ENCODE measurements at places on chromosomes 12 and 14.
A peak's percentile ranks its signal among the peaks of the same experiment; 100 is the strongest.

DNA sequence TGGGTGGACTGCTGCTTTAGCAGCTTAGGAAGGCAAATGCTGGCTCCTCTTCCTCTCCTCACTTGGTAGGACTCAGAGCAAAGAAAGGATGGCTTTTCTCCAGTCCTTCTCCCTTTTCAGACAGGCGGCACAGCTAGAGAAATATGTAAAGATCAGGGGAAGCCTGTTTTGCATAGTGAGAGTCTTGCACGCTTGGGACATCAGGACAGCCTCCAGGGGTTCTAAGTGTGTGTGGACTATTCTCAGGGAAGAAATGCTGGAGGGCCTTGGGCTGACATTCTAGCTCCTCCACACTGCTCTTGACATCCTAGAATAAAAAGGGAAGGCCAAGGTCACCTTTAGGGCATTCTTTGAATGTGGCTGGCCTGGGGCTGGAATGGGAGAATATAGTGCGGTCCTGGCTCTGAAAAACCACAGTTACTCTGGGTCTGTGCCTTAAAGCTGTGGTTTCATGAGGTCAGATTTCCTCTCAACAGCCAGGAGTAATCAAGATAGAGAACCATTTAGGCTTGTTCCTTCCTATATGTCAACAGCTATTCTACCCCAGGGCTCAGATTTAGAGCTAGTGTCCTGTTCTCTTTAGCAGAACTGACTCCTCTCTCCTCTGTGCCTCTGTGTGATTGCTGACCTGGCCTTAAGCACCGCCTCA is 24.3 kb downstream of the CMA1 start:
- no peak for DNase-seq

DNA sequence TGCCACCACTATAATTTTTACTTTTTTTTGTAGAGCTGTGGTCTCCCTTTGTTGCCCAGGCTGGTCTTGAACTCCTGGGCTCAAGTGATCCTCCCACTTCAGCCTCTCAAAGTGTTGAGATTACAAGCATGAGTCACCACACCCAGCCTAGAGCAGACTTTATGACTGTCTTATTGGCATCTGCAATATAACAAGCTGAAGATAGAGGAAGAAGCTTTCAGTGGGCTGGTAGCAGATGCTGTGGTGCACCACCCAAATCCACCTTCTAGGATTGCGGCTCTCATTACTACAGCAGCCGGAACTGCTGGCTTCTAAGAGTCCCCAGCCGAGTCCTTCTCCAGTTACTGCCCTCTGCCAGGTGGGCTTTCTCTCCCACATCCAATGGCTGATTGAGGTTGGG is 7.6 kb upstream of the STK38L start:
- DNase-seq: no peak

DNA sequence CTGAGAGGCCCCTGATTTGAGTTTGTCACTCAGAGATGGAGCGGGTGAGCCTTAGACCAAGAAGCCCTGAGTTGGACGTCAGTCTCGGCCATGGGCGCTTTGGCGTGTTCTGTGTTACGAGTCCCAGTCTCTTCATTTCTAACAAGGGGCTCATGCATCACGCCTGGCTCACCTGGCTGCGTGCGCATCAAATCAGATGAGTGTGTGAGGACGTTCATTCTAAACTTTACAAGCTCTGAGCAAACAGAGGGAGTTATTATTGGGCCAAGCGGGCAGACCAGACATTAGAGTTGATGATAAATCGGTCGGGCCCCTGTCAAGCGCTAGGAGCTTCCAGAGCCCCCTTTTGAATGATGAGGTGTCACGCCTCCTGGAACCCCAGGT is 117.2 kb downstream of the CALM1 start:
- peak; percentile 54 for DNase-seq

DNA sequence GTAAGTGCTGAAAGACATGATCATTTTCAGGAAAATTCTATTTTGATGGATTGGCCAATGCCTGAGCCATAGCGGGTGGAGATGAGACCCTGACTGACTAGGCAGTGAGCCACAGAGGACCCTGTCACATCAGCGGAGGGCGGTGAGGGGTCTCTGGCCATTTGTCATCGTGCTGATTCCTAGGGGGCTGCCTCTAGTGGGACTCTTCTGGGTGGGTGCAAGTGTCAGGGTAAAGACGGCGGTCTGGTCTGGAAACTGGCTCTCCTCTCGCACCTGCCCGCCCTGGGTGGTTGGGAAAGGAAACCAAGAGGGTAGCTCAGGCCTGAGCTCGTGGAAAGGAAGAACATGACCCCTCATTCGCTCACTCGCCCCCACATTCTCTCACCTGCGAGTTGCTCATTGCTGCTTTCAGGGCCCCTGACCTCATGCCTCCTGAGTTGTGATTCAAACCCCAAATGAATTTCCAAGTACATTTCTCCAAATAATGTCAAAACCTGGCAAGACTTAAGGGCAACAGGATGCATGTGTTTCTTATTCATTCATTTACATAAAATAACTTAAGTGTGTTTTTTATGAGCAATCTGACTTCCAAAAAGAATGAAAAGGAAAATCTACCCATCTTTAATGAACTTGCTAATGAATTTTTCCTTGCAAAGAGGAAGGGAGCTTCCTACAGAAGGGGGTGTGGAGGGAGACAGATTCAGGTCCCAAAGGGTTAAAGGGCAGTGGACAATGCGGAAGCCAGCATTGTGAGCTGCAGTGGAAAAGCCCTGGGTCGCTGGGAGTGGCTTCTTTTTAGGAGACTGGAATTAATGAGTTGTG is 12.8 kb downstream of the MEG3 start:
- no peak for DNase-seq

GRCh38 chr12:107415834-107416233 is 269.8 kb upstream of the PWP1 start:
- no peak for DNase-seq

DNA sequence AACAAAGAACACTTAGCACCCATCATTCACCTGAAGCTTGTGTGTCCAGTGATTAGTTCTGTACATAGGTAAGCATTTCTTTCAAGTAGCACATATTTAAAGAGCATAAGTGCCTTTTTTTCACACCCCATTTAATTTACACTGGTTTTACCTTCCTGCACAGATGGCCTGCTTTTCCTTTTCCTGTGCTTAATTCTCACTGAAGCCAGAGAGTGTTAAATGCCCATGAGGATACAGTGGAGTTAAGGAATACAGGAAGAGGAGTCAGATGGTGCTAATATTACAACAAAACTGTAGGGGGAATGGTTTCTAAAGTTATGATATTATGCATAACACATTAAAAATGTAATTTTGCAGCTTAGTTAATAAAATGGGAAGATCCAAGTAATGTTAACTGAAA is 31.0 kb upstream of the SLC38A1 start:
- no peak for DNase-seq

GRCh38 chr12:12686925-12687324 is 9.1 kb downstream of the GPR19 start:
- DNase-seq: no peak

DNA sequence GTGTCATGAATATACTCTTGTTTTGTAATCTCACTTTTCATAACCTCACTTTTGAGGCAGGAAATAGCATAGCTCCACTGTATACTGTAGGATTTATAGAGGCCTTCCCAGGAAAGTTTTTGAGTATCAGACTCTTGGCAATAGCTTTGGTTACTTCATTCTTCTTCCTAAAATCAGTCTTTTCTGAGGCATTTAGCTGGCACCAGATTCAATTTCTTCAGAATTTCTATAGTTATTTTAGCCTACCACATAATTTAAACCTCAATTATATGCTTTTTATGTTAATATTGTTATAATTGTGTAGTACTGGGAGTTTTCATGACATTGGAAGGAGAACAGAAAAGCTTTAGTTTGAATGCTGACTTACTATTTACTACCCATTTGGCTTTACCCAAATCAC is 322.3 kb upstream of the FAR2 start:
- DNase-seq: no peak

- DNase-seq: no peak
These were observed 15.7 kb downstream of the NR1H4 start for GRCh38 chr12:100489251-100489820.

DNA sequence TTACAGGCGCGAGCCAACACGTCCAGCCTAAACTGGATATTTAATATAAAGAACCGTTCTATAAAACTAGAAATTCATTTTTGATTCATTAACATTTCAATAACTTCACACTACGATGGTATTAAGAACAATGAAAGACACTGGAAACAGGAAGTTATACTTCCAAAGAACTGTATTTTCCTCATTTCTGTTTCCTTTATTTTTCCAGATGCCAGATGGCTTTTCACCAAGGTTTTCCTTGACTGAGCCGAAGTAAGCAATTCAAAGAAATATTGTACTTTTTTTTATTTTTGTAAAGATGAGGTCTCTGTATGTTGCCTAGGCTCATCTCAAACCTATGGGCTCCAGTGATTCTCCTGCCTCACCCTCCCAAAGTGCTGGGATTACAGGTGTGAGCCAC is 28.2 kb downstream of the EEA1 start:
- no peak for DNase-seq

DNA sequence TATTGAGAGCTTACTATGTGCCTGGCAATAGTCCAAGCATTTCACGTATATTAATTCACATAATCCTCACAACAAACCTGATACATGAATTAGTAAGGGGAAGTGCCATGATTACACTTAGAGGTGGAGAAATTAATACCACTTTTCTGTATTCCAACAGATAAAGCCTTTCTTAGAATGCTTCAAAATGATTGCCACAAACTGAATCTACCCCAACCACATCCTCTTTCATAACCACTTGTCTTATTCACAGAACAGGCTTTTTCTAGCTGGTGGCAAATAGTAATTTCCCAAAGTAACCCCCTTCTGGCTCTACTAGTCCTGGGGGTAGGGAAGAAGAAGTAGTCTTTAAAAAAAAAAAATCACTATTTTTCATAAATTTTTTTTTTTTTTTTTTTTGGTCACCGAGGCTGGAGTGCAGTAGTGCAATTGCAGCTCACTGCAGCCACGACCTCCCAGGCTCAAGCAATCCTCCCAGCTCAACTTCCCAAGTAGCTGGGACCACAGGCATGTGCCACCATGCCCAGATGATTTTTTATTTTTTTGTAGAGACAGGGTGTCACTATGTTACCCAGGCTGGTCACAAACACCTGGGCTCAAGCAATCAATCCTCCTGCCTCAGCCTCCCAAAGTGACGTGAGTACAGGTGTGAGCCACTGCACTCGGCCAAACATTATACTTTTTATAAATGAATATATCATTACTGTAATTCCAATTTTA is 59.0 kb upstream of the ARID2 start:
- no peak for DNase-seq

GRCh38 chr12:105357162-105357691 is 26.7 kb downstream of the C12orf75 start:
- no peak for DNase-seq

DNA sequence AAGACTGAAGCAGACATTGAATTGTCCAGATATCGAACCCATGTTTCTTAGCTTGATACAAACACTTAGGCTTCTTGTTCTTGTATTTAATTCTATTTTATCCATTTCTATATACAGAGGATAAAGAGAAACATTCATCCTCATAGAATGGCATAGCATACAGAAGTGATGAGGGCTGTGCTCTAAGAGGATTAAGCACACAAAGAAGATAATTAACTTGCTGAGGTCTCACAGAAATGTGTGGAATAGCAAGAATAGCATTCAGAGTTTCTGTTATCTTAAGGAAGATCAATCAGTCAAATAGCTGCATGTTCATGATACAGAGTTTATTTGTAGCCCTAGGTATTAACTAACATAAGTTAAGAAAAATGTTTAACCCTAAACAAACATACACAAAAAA is 27.3 kb upstream of the STRAP start:
- DNase-seq: no peak

GRCh38 chr14:58815161-58815701 is 177.5 kb downstream of the DACT1 start:
- no peak for DNase-seq

DNA sequence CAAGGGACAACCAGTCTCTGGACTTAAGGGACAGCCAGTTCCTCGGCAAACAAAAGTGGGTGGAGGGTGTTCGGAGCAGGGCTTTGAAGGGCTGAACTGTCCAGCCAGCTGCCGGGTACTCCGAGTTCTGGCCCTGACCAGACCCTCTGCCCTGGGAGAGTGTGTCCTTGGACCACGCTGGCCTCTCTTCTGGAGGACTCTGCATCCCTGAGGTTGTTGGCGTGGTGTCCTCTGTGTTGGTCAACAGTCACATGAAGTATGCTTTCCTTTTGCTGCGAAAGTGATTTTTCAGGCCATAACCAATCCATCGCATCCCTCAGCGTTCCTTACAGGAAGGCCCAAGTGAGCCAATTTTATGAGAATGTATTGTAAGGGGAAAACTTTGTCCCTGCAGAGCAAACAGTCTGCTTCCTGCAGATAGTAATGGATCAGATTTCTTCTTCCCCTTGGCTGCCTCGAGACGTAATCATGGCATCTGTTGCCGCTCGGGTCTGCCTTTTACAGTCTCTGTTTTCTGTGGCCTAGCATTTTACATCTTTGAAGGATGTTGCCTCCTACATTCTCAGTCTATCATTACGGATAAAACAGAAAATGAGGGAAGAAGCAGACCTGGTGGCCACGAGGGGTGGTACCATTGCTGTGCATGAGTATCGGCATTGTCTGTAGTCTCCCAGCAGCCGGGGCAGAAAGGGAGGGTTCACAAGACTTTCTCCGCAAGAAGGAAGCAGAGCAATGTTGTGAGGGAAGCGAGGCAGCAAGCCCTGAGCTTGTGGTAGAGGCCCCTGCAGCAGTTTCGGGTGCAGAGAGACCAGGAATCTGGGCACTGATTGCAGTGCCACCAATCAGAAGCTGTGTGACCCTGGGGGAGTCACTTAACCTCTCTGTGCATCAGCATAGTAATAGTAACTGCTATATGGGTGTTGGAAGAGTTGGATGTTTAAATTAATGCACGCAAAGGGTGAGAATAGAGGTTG is 47.4 kb downstream of the SMIM41 start:
- DNase-seq: peak; percentile 4

- no peak for DNase-seq
These were observed 1.0 kb downstream of the KLHL33 start for GRCh38 chr14:20434701-20435581.

DNA sequence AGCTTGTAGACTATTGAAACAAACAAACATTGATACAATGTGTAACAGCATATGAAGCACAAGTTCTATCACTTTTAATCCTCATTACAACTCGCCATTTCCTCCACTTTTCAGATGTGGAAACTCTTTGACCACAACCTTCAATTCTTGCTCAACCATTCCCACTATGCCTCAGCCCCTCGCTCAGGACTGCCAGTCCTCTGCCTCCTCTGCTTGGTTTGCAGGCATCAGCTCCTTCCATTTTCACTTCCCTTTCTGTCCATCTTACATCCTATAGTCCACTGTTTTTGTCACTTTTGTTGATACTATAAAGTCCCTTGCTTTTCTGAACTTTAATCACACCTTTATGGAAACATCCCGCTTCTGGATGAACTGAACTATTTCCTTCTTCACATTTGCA is 28.2 kb upstream of the CD27 start:
- DNase-seq: no peak
